ENCODE measurements at places on chromosomes 2 and 18.

DNA sequence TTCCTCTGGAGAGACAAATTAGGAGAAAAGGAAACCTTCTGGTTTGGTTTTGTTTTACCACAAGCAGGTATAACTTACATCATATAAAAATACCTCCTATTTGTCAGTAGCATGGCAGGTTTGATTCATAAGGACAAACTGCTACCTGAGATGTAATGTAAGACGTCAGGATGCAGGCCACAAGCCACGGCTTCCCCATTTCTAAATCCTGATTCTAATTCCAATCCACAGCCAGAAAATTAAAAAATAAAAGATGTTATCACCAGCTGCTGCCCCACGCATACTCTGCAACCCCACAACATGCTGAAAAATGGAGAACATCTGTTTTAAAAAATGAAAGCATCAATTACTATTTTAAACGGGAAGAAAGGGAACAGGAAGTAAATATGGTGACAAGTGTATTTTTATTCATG is 197.6 kb downstream of the BCL11A start:
- DNase-seq = no peak

DNA sequence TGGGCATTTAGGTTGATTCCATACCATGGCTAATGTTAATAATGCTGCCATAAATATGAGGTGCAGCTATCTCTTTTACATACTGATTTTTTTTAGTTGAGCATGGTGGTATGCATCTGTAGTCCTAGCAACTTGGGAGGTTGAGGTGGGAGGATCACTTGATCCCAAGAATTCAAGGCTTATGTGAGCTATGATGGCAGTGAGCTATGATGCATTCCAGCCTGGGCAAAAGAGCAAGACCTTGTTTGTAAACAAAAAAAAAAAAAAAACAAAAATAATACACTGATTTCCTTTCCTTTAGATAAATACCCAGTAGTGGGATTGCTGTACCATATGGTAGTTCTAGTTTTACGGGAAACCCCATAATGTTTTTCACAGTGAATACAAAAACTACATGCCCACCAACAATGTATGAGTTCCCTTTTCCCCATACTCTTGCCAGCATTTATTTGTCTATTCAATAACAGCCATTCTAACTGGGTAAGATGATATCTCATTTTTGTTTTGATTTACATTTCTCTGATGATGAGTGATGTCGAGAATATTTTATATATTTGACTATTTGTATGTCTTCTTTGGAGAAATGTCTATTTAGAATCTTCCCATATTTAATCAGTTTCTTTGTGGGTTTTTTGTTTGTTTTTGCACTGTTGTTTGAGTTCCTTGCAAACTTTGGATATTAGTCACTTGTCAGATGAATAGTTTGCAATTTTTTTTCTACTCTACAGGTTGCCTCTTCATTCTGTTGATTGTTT is 281.0 kb upstream of the KYNU start:
- no peak for DNase-seq

GRCh38 chr2:120771781-120772208 is 36.1 kb downstream of the GLI2 start:
- no peak for DNase-seq

- DNase-seq = no peak
These were observed 24.6 kb downstream of the ARL6IP6 start for GRCh38 chr2:152743002-152743401.

DNA sequence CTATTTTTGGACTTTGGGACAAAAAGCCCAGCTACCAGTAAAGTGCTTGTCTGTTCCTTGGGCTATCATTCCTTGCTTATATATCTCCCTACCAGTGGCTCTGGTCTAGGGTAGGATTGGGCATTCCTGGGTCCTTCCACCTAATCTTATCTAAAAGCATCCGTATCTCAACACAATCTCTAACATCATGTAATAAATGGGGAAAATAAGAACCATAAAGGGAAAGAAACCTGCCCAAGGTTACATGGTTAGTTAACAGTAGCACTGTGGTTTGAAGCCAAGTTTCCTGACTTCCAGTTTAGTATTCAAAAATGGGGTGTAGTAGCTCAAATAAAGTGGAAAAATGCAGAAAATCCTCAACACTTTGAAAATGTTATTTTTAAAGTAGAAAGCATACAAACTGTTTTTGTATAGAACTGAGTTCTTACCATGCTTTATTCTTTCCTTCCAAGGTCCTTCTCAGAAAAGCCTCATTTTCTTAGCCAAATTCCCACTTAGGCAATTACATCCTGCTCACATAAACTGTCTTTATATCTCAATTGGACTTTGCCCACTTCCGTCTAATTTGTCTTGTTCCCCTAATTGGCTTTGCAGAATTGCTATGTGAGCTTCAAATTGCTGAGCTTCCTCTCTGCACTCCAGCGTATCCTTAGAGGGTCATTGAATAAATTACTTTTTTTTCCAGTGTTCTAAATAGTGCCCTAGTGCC is 273.1 kb upstream of the UBE2E3 start:
- DNase-seq = no peak

DNA sequence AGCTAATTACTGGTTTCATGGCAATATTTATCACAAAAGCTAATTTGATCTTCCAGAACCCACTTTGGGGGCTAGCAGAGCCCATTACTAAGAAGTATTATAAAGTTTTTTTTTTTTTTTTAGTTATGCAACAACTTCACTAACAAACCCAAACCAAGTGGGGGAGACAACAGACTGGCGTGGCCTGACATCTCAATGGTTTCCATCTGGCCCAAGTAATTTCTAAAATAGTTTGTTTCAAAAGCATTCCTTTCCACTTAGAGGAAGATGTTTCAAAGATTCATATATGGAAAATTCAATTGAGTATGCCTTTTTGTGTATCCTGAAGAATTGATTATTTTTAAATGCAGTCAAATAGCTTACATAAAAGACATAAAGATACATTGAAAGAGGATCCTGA is 367.1 kb downstream of the HRH4 start:
- DNase-seq = no peak

GRCh38 chr18:76621782-76622495 is 126.9 kb upstream of the ZNF516 start:
- no peak for DNase-seq

GRCh38 chr2:233087713-233088112 is 27.6 kb downstream of the INPP5D start:
- no peak for DNase-seq

DNA sequence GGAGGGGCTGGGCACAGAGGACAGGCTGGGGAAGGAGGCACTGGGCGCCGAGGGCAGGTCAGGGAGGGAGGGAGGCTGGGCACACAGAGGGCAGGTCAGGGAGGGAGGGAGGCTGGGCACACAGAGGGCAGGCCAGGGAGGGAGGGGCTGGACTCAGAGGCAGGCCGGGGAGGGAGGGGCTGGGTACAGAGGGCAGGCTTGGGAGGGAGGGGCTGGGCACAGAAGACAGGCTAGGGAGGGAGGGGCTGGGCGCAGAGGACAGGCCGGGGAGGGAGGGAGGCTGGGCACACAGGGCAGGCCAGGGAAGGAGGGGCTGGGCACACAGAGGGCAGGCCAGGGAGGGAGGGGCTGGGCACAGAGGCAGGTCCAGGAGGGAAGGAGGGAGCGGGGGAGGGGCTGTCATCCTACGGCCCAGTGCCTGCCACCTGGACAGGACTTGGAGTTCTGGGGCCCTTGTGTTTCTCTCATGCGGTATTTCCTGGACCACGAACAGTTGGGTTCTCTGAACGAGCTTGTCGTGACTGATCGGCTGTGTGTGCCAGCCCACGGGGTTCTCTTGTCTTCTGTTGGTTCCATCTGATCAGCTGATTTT is 46.7 kb upstream of the KCNG2 start:
- no peak for DNase-seq

DNA sequence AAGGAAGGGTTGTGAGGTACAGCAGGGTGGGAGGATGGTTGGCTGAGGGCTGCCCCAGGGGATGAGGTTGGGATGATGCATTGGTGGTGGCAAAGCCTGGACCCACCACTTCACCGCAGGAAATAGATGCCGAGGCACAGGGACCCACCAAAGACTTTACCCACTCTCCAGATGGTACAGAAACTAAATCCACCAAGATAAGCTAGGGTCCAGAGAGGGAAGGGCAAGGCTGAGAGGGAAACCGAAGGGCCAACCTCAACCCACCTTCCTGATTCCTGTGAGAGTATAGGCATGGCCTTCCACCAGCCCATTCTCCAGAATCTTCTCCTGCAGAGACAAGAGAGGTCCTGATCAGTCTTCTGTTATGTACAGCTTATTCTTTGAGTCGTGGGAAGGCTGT is 18.1 kb downstream of the CAPN14 start:
- DNase-seq = no peak

DNA sequence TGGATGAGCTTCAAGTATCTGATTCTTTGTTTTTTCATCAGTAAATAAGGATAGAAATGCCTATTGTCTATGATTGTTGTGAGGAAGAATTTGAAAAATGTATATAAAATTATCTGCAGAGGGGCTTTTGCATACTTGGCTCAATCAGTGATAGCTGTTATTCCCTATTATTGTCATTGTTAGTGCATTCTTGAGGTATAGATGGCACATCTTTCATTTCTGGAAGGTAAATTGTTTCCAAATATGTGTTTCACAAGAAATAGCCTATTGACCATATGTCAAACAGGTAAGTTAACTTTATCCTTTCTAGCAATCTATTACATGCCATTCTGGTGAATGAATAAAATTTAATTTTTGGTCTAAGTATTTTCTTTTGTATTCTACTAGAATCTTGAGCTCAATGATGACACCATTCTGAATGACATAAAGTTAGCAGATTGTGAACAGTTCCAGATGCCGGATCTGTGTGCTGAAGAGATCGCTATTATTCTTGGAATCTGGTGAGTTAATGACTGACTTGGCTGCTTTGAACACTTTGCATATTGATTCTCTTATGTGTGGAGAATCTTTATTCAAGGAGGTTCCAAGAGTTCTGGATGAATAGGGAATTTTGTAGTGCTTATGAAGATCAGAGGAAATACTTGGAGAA is 44.2 kb downstream of the TTC27 start:
- no peak for DNase-seq

DNA sequence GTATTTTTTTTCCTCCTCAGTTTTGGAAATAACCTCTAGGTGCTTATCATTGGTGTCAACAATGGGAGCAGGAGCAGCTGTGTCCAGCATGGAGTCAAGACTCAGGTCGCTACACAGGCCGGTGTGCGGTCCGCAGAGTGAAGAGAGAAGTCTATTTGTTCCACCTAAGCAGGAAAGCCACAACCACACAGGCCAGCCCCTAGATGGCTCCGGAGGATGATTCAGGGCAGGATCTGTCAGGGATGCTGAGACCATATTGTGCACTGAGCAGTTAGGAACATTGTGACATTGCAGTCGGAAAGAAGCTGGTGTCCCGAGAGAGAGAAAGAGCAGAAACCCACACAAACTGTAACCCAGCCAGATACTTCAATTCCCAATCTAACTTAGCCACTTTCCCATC is 136.9 kb downstream of the GAREM1 start:
- peak; percentile 64 for DNase-seq

GRCh38 chr2:31192396-31192795 is 24.9 kb downstream of the CAPN14 start:
- DNase-seq = no peak

DNA sequence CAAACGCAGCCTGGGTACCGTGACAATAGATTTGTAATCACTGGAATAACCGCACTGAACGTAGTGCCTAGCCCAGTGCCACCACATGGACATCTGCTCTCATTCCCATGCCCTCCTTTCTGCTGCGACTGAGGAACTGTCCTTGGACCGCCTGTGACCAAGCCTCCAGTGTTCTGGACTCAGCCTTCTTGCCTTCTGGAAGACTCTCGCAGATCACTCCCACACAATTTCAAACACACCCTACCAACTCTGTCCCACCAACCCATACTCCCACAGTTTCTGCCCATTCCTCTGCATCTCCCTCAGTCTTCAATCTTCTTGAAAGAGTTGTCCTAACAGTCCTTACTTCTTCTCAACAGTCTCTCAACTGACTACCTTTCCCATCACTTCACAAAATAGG is 2.1 kb downstream of the RNF149 start:
- DNase-seq = no peak

DNA sequence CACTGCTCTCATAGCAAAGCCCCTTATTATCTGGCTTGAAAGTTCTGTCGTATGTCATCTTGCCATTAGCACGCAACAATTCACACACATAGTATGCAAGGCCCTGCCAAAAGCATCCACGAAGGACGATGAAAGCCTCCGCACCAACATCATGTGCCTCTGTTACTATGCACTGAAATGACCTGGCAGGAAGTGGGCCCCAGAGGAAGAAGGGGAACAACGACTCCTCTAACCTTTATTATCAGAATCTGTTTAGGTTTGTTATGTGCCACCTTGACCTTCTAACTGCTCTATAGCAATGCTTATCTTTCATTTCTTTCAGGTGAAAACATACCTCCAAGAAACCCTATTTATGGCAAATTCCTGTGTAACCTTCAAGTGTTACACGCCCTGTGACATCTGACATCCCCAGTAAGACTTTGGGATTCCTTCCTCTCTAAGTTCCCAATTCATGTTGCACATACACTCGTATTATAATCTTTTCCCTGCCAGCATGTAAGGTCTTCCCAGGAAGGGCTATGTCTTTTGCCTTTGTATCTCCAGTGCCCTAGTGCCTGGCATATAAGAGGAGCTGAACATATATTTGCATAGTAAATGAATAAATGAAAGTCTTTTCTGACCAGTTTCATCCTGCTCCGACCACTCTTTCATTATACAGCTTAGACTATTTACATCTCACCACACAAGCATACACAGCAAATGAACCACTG is 7.0 kb upstream of the NDUFV2 start:
- DNase-seq = no peak

- DNase-seq = no peak
These were observed 715.2 kb downstream of the CCDC85A start for GRCh38 chr2:56898986-56899385.

DNA sequence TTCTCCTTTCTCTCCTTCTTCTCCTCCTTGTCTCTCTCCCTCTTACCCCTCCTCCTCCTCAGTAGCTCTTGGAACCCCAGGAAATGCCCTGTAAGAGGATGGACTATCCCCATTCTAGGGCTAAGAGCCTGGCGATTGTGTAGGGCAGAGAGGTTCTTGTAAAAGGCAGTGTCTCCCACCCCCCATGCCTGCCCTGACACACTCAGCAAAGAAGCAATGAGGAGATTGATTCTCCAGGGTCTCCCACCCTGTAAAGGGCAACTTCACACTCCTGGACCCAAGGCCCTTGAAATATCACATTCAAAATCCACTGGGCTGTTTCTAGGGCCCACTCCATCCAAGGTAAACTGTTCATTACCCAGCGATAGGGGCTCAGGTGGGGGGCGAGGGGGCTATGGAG is 144.1 kb downstream of the INSIG2 start:
- DNase-seq = peak; percentile 57

Measured in Right ventricle myocardium inferior (tissue), 1 donor.